Activated CD4-positive, CD25-positive, alpha-beta regulatory T cell treated with anti-CD3 and anti-CD28 coated beads, Interleukin-2, amount 50 U/mL, for 24 hours (primary cell): ENCODE measurements at places on chromosomes 13 and 19.

DNA sequence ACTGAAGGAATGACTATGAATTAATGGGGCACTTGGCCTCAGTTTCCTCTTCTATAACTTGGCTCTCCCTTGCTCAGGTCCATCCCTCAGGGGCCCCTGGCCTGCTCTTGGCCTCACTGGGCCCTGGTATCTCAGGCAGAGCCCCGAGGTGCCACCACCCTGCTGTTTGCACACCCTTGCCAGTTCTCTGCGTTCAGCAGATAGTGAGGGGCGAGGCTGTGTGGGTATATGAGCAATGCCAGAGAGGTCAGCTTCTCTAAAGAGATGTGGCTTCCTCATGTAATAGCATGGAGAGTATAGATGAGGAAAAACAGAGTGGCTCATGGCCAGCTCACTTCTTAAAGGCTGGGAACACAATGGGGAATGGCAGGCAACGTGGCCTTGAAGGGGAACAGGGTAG, 76.1 kb downstream of the CYSLTR2 start:
- ATAC-seq = no peak

DNA sequence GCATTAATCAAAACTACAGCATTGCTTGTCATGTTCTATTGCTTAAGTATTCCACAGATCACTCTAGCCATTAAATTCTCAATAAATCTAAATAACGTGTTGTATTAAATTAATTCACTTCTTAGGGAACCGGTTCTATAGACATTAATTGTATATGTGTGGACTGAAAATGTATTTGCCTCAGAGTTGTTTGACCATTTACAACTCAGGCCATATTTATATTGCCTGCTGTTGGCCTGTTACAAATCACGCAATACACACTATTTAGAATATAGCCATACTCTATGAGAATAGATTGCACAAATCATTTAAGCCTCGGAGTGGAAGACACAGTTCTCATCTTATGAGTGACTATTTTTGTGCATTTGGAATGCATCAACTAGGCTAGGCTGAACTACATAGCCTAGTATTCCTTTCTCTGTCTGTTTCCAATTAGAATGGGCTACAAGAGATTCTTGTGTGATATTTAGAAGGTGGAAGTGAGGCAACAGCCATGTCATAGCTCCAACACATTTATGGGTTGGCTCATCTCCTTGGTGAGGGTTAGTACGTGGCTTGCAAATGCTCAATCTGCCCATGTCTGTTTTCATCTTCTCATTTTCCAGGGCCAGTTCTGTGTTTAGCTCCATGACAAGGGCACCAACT, 1116.1 kb downstream of the PCDH9 start:
- ATAC-seq = no peak

DNA sequence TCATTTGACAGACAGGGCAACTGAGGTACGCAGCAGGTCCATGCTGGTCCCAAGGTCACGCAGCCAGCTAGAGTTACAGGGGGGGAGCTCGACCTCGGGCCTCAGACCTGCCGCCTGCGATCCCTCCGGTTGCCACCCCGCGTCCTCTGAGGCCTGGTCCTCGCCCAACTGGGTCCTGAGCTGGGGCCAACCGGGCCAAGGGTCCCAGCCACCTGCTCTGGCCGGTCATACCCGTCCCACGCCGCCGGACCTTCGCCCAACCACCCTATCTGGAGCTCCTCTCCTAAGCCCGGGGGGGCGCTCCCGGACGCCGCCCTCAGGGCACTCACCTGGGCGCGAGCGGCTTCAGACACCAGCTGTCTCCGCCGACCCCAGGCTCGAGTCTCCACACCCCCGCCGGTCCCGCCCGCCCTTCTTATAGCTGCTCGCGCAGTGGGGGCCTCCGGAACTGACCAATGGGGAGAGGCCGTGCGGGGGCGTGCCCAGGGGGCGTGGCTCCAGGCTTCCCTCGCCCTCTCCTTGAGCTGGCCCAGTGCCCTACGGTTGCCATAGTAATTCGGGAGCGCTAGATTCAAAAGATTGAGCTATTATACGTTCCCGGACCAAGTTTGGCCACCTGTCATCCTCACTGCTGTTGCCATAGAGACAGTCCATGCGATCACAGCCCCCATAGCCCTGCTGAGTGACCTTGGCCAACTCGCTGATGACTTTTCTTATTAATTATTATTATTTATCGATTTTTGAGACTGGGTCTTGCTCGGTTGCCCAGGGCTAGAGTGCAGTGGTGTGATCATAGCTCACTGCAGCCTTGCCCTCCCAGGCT, at the start of gene PLIN5:
TSS of gene PLIN5 (minus strand) at position 389 of the 823 bp plus-strand sequence. CDS start 1,150 bp downstream, outside the sequence.
- peak; percentile 67 for ATAC-seq

DNA sequence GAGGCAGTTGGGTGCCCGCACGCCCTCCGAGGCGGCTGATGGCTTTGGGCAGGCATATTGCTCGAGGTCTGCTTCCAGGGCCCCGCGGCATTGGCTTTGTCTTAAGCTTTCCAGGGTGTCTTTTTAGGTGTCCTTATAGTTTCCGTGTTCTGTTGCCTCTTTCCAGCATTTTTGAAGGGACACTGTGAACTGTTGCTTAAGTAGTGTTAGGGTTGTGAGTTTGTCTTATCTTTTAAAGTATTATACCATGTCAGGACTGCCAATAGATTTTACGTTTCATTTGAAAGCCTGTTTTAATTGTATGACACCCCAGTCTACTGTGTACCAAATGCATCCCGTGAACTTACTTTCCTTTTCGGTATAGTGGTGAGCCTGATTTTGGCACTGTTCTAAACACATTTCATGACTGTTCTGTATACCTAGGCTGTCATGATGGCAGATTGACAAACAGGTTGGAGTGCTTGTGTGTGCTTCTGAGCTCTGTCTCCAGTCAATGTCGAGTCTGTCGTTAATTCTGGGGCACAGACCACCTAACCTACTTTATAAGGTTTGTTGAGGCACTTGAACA, 656 bp downstream of the PCCA start:
- peak; percentile 81 for ATAC-seq

DNA sequence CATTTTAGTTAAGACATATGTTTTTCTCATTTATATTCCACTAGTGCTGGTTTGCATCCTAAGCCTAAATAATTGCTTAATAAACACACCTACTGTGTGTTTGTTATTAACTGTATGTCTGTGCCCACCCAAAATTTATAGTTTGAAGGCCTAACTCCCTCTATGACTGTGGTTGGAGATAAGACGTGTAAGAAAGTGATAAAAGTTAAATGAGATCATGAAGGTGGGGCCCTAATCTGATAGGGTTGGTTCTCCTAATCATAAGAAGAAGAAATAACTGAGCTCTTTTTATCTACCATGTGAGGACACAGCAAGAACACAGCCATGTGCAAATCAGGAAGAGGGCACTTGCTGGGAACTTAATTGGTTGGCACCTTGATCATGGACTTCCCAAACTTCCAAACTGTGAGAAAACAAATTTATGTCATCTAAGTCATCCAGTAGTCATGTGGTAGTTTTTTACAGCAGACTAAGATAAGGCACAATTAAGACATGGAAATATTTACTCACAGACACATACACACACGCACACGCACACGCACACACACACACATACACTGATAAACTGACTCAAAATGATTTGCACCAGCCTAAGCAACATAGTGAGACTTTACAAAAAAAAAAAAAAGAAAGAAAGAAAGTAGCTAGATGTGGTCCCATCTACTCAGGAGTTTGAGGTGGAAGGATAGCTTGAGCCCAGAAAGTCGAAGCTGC, 662.1 kb downstream of the PCDH9 start:
- ATAC-seq = no peak

- ATAC-seq = no peak
Observed at GRCh38 chr19:11169896-11170678, 14.5 kb upstream of the SPC24 start.

GRCh38 chr19:30529876-30530275, 157.7 kb downstream of the ZNF536 start:
- no peak for ATAC-seq

DNA sequence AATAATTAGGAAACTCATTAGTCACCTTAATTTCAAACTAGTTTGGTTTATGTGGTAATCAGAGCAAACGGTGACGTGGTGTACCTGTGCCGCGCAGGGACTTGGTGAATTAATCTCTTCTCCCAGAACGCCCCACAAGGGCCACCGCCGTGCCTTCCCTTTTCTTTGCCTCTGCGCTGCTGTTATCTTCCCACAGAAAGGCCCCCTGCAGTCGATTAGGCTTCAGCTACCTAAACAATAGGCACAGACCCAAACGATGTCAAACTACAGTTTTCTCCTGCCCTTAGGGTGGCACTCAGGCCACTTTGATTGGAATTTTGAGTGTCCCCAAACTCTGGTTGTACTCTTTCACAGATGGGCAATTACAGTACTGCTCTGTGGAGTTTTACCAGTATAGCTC, 115.5 kb downstream of the GGACT start:
- no peak for ATAC-seq

GRCh38 chr19:1502433-1503088, 10.3 kb downstream of the ADAMTSL5 start:
- no peak for ATAC-seq

DNA sequence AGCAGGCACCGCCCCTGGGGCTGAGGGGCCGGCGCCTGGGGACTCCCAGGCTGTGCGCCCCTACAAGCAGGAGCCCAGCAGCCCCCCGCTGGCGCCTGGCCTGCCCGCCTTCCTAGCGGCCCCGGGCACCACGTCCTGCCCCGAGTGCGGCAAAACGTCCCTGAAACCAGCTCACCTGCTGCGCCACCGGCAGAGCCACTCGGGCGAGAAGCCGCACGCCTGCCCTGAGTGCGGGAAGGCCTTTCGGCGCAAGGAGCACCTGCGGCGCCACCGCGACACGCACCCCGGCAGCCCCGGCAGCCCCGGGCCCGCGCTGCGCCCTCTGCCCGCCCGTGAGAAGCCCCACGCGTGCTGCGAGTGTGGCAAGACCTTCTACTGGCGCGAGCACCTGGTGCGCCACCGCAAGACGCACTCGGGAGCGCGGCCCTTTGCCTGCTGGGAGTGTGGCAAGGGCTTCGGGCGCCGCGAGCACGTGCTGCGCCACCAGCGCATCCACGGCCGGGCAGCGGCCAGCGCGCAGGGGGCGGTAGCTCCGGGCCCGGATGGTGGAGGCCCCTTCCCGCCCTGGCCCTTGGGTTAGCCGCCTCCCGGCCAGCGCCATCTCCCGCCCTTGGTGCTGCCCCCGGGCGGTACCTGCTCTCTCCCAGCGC, 16.1 kb upstream of the GALP start:
- ATAC-seq = no peak

- no peak for ATAC-seq
Observed at GRCh38 chr13:79917628-79918027, 423.3 kb downstream of the SPRY2 start.

DNA sequence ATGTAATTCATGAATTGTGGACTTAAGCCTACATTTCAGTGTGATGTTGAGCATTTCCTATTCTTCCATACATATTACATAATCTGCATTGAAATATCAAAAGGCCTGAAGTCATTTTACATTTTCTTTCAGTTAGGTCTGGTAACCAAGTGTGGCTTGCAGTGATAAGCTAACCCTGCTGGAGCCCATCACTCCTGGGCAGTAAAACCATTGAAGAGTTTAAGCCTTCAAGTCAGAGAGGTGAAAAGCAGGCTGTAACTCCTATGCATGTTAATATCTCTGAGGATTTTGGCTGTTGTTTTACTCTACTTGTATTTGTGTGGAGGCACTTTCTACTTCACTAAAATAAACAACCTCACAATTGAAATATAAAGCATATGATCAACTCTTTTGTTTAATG, 248.8 kb downstream of the SLITRK5 start:
- no peak for ATAC-seq

GRCh38 chr19:50998686-50999085, 2.7 kb downstream of the KLK8 start:
- no peak for ATAC-seq

- ATAC-seq = no peak
Observed at GRCh38 chr19:42474743-42475142, 32.0 kb upstream of the CXCL17 start.

- no peak for ATAC-seq
Observed at GRCh38 chr13:32390048-32390447, 37.9 kb downstream of the N4BP2L1 start.

GRCh38 chr13:70051531-70051930, 56.1 kb upstream of the ATXN8OS start:
- ATAC-seq = no peak

- ATAC-seq = no peak
Observed at GRCh38 chr19:44841231-44841630, 4.9 kb upstream of the NECTIN2 start.

DNA sequence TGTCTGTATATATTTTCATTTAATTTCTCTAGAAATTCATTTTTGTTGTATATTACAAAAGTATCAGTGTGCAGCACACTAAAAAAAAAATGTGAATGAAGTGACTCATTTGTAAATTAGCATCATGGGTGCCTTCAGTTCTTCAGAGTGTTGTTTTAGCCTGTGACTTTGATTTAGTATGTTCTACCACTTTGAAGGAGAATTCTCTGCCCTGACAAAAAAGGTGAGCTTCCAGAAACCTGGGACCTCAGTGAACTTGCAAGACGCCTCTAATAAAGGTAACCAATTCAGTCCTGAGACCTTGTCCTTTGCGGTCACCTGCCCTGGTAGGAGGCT, 2.4 kb downstream of the METTL21C start:
- ATAC-seq = no peak

DNA sequence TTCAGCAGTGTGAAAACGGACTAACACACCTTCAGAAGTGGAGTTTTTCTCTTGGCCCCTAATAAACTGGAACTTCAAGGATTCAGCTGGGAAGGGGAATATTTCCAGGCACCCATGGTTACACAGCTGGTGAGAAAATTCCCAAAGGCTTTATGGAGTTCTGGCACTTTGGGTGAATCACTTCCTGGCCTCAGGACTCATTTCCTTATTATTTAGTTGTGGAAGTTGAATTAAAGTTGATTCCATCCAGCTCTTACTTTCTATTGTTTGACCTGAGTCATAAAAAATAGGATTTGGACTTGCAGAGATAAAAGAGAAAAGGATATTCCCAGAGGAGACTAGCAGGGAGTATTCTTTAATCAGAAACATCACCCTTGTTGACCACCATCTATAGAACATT, 882.1 kb downstream of the UQCRFS1 start:
- ATAC-seq = no peak

- no peak for ATAC-seq
Observed at GRCh38 chr13:73479856-73480255, 421.1 kb downstream of the KLF5 start.

DNA sequence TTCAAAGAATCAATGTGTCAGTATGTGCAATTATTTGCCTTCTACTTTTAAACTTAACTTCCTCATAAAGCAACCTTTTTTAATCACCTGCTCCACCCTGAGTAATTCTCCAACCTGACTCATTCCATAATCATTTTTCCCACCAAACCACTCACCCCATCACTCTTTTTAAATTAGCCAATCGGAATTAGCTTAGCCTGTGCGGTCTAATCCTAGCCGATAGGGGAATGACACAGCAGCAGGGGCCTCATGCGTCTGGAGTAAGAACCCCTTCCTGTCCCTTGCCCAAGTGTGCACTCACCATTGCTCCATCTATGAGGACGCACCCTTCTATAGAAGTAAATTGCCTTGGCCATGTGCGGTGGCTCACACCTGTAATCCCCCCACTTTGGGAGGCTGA, 27.4 kb upstream of the ZNF83 start:
- no peak for ATAC-seq

DNA sequence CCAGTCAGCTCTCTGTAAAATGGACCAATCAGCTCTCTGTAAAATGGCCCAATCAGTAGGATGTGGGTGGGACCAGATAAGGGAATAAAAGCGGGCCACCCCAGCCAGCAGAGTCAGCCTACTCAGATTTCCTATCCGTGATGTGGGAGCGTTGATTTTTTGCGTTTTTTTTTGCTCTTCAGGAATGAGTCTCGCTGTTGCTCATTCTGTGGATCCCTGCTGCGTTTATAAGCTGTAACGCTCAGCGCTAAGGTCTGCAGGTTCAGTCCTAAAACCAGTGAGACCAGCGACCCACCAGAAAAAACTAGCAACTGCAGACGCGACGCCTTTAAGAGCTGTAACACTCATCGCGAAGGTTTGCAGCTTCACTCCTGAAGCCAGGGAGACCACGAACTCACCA, 435.7 kb downstream of the SLITRK6 start:
- no peak for ATAC-seq
